Central memory CD8-positive, alpha-beta T cell (primary cell): ENCODE measurements at places on chromosomes 4 and X.

DNA sequence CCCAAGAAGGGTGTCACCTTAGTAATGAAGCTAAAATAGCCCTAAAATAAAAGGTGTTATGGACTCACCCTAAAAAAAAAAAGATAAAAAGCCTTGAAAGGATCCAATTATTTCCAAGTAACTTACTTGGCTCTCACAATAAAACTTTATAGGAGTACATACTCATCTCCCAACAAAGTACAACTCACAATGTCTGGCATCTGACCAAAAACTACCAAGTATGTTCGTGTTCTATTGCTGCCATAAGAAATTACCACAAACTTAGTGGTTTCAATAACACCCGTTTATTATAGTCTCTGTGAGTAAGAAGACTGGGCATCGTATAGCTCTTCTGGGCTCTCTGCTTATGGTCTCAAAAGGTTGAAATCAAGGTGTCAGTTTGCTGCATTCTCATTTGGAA lies 51.0 kb downstream of the BEX1 start:
- DNase-seq = no peak

DNA sequence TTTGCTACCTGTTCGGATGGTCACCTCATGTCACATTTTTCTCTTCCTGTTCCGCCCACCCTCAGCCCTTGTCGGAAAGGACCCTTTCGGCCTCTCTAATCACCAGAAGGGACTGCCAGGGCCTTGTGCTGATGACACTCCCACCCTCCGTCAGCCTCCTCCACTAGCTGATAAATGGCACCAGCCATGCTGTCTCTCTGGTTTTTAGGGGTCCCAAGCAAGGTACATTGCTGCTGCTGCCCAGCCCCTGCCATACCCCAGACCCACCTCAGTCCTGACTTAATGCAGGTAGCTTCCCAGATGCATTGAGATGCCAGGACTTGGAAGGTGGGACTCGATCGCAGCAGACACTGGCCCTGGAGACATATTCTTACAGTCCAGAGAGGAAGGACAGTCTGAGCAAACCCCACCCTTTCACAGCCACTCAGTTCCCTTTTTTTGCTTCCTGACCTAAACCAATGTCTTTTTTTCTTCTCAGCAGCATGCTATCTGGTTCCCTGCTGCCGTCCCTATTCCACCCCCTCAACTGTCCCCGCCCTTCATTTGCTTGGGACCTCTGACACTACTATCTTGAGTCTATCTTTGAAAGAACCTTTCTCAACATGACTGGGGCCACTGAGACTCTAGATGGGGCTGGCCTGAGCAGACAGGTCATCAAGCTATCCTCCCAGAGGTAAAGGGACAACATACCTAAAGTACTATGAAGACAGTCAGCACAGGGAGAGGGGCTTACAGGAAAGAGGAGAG lies at the start of gene BTK:
Gene BTK, minus strand, starts transcription at position 397 of the 747 bp plus-strand sequence. CDS start 10,907 bp downstream, outside the sequence.
- no peak for DNase-seq

DNA sequence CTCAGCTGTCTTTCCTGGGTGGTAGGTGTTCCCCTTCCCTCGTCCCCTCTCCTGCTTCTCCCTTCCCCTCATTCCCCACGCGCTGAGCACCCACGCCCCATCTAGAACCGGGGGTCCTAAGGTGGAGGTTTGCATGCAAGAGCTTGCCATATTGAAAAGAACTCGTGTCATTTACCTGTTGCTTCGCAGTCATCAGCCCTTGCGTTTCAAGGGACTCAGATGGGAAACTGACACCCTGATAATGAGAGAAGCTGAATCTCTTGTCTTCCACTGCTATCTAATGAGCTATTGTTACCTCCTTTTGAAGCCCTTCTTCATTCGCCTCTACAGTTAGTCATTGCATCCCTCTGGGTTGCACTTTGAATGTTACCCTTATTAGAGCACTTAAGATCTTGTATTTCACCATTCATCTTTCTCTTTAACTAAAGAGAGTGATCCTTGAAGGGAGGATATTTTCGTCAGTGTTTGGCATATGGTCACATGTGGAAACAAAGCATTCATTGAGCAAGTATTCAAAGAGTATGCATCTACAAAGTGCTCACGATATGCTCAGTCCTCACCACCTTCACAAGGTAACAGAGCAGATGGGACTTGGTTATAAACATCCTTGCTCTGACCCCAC lies 25.7 kb downstream of the ARL9 start:
- no peak for DNase-seq

DNA sequence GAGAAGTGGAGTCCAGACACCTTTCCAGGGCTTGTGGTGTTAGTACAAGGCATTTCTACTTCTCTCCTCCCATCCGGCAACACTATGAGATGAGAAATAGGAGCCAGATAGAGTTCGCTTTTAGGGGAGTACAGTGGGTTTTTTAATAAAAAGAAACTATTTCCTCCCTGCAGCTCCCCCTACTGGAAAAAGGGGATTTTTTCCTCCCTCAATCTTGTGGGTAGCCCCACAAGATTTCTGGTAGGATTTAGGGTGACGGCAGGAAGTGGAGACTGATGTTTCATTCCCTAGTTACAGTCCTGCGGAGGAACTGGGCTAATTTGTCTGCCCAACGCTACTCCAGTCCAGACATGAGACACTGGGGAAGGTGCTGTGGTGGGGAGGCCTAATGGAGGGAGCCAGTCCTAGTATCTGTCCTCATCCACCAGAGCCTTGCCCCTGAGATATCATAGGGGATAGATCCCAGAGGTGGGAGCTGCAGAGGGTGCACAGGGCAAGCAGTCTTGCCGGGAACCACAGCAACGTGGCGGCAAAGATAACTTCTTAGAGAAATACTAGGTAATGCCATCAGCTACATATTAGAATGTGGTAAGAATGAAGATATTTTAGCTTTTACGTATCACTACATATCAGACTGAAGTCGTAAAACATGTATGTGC lies 45.5 kb upstream of the PRKG2 start:
- DNase-seq = no peak

GRCh38 chr4:12957108-12957507 lies 527.0 kb downstream of the RAB28 start:
- DNase-seq = no peak

DNA sequence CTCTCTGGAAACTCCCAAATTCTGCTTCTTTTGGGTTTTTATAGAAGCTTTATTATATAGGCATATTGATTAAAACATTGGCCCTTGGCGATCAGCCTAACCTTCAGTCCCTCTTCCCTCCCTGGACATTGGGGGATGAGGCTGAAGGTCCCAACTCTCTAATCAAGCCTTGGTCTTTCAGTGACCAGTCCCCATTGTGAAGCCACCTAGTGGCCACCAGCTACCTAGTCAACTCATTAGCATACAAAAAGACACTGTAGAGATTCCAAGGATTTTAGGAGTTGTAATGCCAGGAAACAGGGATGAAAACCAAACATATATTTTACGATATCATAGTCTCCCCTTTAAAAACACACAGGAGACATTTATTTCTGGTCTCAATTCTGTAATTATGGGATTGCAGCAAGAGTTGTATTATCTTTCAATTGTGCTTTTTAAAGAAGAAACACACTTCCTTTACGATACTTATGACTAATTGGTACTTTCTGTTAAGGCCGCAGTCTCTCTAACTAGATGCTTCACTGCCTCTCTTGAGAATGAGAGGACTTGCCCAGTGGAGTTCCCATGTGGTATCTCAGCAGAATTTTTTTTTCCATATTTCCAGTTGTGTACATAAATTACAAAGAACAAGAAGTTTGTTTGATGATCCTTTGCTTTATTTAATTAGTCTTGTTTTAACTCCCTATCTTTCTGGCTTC lies 58.2 kb downstream of the WDR17 start:
- DNase-seq = no peak

- DNase-seq = no peak
Observed at GRCh38 chrX:17470136-17470535, 95.1 kb downstream of the NHS start.

- DNase-seq = no peak
Observed at GRCh38 chrX:151397741-151398070, 700 bp downstream of the VMA21 start.

DNA sequence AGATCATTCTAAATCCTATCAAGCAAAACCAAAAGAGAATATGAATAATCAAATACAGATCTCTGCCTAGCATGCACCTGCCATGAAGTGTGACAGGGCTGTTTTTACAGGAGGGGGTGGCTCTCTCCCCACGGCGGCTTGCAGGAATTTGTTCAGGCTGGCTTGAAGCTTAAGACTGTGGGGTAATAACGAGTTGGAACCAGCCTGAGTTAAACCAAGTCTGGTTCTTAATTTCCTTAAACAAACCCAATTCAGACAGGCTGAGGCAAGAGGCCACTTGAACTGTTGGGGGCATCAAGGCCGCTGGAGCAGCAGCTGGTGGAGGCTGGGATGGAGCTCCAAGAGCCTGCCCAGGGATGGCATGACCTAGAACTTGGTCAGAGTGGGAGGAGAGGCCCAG lies 45.1 kb upstream of the LGI2 start:
- DNase-seq = no peak

GRCh38 chr4:112170451-112170993 lies 25.3 kb downstream of the FAM241A start:
- no peak for DNase-seq

DNA sequence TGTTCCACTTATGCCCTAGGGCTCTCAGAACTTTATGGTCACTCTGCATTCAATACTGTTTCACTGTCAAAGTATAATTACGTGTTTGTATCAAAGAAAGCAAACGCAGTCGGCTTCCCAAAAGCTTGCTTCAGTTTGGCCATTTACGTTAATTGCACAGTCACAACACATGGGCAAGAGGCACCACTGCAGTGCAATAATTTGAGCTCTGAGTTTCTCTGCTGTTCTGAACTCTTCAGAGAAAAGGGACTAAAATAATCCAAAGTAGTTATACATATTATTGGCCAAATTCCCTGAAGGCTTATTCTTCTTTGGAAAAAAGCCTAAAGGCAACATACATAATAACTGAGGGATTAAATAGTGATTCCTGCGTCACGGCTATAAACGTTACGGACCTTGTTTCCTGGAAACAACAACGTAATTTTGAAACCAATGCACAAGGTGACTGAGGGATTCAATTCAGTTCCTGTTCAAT lies 51.3 kb downstream of the RNF150 start:
- DNase-seq = no peak

DNA sequence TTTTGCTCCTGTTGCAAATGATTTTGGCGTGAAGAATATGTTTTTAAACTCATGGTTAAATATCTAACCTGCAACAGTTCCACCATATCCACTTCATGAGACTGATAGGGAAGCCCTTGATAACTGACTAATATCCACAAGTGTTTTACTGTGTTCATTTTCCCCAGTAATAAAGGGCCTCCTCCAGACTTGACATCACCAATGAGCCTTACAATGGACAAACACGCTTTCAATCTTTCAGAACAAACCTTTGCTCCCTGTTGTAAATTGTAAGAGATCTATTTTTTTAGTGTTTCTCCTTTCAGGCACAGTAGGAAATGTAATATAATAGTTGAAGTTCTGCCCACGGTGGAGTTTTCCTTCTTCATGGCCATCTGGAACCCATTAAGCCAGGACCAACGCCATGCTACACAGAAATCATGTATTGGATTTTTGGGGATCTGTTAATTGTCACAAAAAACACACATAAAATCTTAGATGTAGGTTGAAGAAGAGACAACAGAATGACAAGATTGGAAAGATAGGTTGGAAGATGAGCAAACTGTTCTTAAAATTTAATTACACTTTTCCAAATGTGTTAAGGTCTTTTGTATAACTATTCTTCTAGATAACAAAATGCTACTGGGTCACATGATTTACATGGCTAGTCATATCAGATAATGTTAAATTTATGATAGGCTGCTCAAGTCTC lies 1030.1 kb downstream of the FSTL5 start:
- no peak for DNase-seq

GRCh38 chrX:148426467-148426866 lies 74.0 kb upstream of the AFF2 start:
- DNase-seq = no peak

DNA sequence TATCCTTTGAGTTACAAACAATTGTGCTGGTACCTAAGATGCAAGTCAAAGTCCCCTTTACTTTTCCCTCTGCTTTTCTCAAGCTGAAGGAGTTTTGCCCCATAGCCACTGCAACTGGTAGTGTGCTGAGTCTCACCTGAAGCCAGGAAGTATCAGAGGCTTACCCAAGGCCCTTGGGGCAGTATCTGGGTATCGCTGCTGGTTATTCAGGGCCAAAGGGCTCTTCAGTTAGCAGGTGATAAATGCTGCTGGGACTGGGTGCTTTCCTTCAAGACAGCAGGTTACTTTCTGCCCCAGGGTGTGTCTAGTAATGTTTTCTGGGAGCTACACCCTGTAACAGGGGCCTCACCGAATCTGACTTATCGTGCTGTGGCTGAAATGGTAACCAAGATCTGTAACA lies 90.4 kb upstream of the SLC6A14 start:
- no peak for DNase-seq

GRCh38 chr4:4818415-4819212 lies 40.9 kb upstream of the MSX1 start:
- DNase-seq = no peak

DNA sequence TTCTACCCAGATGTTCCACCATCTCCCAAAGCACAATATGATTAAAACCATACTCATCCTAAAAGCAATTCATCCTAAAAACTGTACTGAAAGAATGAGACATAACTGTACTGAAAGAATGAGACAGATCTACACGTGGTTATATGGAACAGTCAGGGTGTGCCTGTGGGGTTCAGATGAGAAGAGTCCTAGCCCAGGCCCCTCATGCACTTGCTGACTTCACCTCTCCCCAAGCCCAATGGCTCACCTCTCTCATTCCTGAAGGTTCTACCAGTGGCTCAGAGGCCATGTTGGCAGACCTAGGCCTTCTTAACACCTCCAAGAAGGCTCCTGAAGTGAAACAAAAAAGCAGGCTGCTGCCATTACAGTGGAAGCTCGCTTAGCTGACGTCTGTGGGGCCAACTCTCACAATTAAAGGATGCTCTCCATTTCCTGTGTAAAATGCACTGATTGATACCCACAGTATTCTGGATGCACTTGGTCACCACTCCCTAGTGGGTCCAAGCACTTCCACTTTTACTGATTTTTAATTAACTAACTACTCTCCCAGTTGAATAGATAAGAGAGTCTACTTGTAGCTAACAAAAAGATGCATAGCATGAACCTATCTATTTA lies 3.8 kb downstream of the PLAC1 start:
- no peak for DNase-seq

DNA sequence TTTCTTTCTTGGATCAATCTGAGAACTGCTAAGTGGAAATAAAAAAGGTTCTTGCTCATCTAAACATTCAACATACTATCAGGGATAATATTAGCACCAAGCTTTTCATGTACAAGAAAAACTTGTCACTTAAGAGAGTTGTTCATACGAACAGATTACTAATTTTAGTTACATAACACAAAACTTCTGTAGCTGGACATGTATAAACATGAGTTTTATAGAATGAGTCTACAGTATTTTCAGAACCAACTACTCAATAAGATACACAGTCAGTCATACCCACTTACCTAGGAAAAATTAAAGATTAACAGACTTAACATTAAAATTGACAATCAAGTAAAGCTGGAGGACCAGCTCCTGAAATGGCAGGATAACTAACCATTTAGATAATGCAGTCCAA lies 540.1 kb upstream of the FAM241A start:
- no peak for DNase-seq

DNA sequence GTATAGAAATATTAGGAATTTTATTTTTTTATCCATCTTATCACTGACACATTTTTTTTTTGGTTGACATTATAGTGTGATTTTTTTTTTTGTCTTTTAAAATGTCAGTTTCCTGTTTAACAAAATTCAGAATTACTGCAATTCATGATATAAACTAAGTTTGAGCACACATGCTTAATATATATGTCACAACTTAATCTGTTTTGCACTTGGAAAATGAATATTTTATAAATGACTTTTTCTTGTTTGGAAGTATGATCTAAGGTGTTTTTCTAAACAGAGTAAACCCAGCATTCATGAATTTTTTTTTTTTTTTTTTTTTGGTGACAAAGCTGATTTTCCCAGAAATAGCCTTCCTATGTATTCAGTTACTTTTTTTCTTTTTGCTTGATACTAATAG lies 2.4 kb downstream of the SMARCA5 start:
- DNase-seq = no peak
